ENCODE measurements at places on chromosomes 1 and 21.
A peak's percentile ranks its signal among the peaks of the same experiment; 100 is the strongest.

DNA sequence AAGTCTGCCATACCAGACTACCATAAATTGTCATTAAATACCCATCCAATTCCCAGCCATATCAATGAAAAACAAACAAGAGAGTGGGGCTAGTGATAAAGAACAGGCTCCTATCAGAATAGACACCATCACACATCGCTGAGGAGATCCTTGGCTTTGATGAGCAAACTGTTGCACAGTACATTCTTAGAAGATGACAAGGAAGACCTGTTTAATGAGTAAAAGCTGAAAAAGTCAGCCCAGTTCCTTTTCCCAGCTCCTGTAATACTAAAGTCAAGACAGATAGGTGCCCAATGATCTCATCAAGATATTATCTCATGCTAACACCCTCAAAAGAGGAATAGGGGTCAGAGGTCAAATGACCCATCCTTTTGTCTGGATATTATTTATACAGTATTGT, 164.5 kb upstream of the COA6 start:
- no peak for DNase-seq

DNA sequence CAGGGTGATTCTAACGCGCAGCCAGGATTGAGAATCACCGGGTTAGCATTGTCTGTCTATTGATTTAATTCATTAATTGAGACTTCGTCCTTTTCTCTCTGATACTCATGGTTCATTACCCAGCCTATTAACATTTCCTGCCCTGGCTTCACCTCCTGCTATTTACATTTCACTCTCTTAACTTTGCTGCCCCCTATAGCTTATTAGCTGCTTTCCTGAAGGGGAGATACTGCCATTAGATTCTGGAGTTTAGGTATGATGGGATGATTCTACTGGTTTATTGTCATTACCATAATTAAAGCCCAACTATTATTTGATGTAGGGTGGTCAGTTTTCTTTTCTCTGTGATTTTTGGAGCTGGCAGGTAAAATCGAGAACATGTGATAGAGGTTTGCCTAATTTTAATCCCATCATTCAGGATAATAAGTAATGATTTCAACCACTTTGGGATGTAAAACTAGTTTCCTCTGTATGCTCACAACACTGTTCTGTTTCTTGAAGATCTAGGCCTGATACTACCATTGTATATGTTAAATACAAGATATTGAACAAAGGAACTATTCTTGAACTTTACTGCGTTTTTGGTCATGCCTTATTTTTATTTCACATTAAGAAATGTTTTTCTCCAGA, 6.4 kb downstream of the PPP2R5A start:
- peak; percentile 40 for DNase-seq

- peak; percentile 53 for DNase-seq
Observed at GRCh38 chr1:206925106-206925736, 3.5 kb upstream of the FCMR start.

- no peak for DNase-seq
Observed at GRCh38 chr1:116255486-116256285, 117.4 kb upstream of the ATP1A1 start.

GRCh38 chr1:25795946-25796810, 3.8 kb upstream of the SELENON start:
- DNase-seq = no peak

DNA sequence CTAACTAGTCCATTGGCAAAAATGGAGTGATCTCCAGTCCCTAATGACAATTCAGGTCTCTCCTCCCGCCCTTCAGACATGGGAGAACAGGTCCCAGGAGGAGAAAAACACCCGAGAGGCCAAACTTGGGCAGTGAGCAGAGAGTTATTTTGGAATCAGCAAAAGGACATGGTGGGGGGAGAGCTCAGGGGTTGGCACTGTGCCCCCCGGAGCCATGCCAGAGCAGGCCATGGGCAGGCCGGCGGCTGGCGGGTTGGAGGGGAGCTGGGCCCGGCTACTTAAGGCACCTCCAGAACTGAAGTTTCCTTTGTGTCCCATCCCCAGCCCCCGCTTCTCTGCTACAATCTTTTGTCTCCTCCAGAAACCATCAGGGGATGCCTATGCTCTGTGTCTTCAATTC, 7.1 kb downstream of the LGR6 start:
- DNase-seq = no peak

GRCh38 chr21:20108016-20108415, 890.2 kb upstream of the NCAM2 start:
- DNase-seq = no peak

DNA sequence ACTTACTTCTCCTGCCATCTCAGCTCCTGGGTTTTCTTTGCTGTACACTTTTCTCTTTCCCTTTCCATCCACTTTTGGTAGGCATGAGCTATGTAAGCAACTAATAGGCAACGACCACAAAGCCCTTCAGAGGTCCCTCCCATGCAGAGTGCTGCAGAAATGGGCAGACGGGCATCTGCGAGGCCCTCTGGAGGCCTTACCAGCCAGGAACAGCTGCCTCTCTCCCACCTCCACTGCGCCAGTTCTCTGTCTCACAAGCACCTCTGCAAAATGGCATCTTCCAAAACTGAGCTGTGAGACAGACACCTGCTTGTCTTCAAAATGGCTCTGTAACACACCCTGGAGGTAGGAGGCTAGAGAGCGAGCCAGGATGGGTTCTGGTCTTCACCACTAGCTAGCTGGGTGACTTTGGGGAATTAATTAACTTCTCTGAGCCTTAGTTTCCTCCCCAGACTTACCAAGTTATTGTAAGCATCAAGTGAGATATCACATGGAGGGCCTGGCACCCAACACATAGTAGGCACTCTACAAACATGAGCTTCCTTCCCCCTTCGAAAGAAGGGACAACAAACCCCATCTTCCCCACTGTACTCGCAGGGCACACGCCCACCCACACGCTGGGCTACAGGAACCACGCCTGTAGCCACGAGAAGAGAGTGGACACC, 62.0 kb downstream of the BCAR3 start:
- DNase-seq = no peak

DNA sequence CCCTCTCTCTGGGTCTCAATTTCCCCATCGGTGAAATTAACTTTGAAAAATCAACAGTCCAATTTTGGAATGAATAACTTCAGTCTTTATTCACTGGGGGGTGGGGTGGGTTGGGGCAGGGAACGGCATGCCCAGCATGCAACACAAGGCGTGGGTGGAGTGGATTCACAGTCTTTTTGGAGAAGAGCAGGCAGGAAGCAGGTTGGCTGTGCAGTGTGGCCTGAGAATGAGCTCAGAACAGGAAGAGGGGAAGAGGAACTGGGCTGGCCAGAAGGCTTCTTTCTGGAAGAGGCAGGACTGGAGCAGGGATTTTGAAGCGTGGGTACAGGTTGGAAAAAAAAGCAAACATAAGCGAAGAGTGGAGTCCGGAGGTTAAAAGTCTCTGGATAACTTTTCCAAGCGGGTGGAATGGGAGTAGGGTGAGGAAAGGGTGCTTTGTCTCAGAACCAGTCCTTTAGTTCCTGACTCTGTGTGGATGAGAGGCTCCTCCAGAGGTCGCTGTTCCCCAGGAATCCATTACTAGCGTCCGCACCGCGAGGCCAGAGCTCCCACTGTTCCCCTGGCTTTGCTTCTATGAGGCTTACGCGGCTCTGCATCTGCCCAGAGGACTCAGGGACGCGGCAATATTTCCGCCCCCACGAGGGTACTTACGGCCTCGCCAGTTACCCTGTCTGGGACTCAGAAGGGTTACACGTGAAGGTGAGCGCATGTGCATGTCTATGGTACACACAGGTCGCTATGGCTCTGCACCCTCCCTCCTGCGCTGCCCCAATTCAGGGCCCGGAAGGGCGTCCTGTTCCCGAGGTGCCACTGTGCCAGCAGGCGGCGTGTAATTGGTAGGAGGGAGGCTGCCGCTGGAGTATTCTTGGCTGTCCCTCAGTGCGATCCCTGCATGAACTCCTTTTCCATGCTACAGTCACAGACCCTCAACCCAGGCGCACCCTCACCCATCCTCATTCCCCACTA, 5.5 kb upstream of the FOXD2 start:
- peak; percentile 56 for DNase-seq

DNA sequence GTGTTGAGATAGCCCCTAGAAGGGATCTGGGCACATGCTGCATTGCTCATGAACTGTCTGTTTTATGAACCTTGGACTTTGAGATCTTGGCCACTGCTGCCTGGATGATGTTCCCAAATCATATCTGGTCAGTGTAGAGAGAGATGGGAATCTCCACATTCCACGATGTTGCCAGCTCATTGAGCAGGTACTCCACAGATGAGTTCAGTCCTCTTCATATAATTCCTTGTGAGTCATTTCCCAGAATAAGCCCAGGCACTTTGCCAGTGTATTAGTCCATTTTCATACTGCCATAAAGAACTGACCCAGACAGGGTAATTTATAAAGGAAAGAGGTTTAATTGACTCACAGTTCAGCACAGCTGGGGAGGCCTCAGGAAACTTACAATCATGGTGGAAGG, 254.0 kb upstream of the RUNX1 start:
- no peak for DNase-seq

DNA sequence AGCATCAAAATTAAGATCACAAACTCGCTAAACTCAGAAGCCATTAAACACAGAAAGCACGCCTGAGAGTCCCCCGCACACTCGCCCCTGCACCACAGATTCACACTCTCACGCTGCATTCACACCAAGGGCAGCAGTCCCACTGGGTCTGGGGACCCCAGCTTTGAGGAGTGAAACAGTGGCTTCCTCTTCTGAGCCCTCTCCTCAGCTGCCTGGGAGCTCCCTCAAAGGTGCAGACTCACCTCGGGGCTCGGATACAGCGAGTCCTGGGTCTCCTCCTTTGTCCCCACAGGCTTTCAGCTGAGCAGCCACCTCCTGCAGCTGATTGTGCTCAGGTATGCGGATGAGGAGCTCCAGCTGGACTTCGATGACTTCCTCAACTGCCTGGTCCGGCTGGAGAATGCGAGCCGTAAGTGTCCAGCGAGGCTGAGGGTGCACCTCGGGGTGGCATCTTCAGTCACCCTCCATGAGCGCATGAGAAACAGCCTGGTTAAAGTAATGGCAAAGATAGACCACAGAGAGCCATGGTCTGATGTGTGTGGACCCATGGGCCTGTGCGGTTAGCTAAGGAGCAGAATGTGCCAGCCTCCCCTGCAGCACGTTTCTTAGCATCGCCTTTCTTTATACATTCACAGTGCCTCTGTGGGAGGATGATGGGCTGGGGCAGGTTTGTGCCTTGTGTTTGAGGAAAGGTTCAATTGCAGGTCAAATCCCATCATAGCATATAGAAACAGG, 47.9 kb downstream of the CAPN9 start:
- no peak for DNase-seq

GRCh38 chr1:221347706-221348105, 394.2 kb downstream of the DUSP10 start:
- no peak for DNase-seq

DNA sequence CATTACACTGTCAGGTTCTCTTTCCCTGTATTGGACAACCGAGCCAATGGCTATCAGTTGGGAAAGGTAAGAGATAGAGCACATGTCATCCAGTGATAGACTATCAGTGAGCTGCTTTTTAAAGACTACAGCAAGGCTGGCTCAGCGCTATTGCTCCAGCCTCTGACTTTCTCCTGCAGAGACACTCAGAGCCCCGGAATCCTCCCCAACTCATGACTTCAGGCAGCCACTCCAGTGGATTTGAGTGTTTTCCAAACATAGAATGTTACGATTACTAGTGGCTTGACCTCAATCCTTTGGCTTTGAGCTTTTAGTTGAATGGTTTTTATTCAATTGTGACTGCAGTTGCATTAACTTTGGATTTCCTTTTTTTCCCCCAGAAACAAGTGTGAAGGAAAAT, 331.9 kb downstream of the DISC1 start:
- no peak for DNase-seq

Data from activated CD4-positive, alpha-beta T cell treated with anti-CD3 and anti-CD28 coated beads, Interleukin-2, Interleukin-4, amounts not matched to agents 100 ng/mL and 50 ng/mL, durations not matched to agents 16 hours and 8 hours (primary cell).